CD4-positive, alpha-beta T cell (primary cell): ENCODE measurements at places on chromosomes 5 and 9.

- no peak for DNase-seq
These were observed 28.6 kb upstream of the SELENOP start for GRCh38 chr5:42840269-42840668.

- no peak for DNase-seq
These were observed 59.3 kb downstream of the SLC22A5 start for GRCh38 chr5:132428484-132429462.

- DNase-seq, result no peak
These were observed 18.7 kb downstream of the KCNIP1 start for GRCh38 chr5:170522211-170523141.

GRCh38 chr9:2602704-2603116 is 18.9 kb upstream of the VLDLR start:
- DNase-seq, result no peak

GRCh38 chr5:3481175-3481574 is 114.5 kb upstream of the IRX1 start:
- DNase-seq, result no peak

DNA sequence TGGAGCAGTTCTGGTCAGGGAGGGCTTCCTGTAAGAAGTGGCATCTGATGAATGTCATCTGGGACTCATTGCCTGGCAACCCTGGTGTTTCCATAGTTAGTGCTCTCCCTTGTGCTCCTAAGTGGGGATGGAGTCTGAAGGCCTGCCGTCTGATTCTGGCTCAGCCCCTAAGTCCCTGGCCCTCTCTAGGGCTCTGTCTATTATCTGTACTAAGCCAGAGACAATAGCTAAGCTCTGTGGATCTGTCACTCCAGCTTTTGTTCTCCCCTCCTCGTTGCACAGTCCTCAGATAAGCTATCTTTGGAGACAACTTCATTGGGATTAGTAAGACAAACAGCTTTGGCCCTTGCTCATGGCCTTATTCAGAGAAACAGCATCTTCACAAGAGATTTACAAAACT is 30.6 kb upstream of the TTC1 start:
- DNase-seq, result no peak

- no peak for DNase-seq
These were observed 133.3 kb downstream of the ARL15 start for GRCh38 chr5:54177058-54177457.
